ENCODE measurements at places on chromosomes 7 and 10.

DNA sequence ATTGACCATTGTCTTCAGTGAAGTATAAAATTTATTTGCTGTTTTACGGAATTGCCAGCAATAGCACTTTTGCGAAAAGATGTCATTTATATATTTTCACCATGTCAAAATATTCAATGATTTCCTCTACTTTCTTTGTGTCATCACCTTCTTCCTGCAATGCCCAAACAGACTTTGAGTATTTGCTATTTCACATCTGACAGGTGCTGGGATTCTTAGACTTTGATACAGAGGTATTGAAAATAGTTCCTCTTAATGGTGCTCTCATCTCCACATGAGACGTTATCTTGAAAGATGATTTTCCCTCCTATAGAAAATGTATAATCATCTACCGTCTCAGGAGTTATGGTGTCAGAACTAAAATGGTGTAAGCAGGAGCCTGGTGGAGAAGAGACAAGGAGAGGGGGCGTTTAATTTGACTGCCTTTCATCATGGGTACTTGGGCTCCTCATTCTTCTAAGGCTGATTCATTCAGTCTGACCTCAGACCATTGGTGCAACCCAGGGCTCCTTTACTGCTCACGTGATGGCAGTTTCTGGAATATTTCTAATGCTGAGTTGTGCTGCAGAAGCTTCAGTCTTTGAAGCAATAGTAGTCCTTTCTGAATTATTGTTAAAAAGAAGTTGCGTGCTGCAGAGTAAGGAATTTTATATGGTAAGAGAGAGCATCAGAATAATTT lies 404.6 kb downstream of the PHTF2 start:
- DNase-seq, result no peak

GRCh38 chr10:17802976-17803375 lies 6.2 kb upstream of the MRC1 start:
- no peak for DNase-seq

GRCh38 chr7:37439653-37440026 lies 9.0 kb downstream of the ELMO1 start:
- no peak for DNase-seq

GRCh38 chr10:98449287-98449686 lies 2.6 kb upstream of the HPS1 start:
- no peak for DNase-seq

DNA sequence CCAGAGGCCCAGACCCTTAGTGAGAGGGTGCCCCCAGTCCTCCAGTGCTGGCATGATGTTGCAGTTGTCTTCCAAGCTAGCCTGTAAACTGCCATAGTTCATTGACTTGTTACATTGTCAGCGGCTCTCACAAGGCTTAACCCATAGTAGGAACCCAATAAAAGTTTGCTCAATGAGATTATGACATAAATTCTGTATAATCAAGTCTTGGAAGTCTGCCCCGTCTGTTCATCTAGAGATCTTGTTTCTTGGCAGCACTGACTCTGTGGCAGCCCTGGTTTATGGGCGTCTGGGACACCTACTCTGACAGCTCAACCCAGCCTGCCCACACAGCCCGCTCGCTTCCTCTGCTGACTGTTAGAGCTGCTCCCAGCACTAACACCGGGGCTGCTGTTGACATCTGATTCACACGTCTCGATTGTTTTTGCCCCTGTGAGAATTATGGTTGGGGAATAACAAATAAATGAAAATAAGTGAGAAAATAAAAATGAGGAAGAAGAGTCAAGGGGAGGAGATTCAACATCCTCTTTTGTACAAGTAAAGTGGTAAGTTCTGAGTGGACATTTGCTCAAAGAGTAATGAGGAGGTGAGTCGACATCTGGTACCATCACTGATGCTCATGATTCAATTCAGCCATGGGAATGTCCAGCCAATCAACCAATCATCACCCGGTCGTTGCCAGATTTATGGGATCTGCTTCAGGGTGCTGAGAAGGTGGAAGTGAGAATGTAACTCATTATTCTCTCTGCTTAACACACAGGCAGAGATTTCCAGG lies 160.8 kb downstream of the SPAG6 start:
- DNase-seq, result no peak

DNA sequence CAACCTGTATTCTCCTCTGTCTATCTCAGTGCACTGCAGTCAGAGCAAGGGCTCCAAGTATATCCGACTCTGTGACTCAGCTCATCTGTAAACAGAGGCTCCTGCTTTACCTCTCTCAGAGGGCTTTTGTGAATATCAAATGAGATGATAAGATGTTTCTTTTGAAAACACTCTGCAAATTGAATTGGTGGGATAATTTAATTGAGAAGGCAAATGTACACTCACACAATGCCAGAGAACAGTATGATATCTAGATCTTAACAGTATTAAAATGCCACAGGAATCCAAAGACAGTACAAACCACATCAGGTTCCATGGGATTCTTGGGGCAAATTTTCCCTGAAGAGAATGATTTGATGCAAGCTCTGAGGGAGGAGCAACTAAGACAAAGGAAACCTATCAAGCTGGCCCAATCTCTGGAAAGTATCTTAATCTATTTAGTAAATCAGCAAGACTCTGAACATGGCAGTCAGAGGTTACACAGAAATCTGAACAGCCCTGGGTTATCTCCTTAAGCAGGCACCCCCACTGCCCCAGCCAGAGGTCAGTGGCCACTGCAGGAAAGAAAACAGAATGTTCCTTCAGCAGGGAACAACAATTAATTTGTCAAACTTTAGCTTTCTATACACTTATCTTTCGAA lies 45.9 kb downstream of the DOCK4 start:
- DNase-seq, result no peak

DNA sequence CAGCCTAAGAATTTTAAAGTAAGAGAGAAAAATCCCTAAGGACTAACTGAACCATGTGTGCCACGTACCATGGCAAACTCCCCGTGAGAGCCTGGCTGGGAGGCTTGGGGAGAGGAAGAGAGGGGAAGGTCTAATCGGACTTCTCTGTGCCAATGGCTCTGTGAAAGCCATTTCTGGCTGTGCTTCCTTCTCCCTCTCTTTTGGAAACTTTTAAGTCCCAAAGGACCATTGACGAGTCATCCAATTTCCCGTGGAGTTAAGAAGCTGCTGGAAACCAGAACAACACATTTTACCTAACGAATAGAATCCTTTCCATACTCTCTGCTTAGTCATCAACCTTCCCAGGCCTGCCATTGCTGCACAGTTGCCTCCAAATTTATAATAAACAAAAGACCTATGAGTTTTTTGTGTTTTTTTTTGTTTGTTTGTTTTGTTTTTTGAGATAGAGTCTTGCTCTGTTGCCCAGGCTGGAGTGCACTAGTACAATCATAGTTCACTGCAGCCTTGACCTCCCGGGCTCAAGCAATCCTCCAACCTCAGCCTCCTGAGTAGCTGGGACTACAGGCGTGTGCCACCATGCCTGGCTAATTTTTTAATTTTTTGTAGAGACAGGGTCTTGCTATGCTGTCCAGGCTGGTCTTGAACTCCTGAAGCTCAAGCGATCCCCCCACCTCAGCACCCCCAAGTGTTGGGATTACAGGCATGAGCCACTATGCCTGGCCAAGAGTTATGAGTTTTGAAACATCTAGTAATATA lies 13.2 kb downstream of the LAMB1 start:
- DNase-seq, result no peak

Data from LoVo (cell line).